ENCODE measurements at places on chromosomes 3 and 15. TPM values are rescaled to one million over a fixed set of nuclear protein-coding genes. Genes with fewer than 3 reads are reported as not detected.

- no peak overlapping the region for H3K27ac ChIP-seq
- H3K4me1 ChIP-seq, result no peaks in the 10 kb centered on the region
- H3K4me3 ChIP-seq, result no peak overlapping the region
- peak; percentile 65 for DNase-seq
Observed at GRCh38 chr3:156516284-156516683, 38.6 kb downstream of the SSR3 start.

The TMEM108 gene
- 0.57 TPM for polyA plus RNA-seq

The FEM1B gene
- polyA plus RNA-seq, result 52.7 TPM

The IL12A gene
- polyA plus RNA-seq, result 1.1 TPM

- H3K4me3 ChIP-seq, result no peak overlapping the region
- H3K27me3 ChIP-seq, result no peaks in the 10 kb centered on the region
- no peaks in the 10 kb centered on the region for H3K36me3 ChIP-seq
- DNase-seq, result no peak
- no peak overlapping the region for H3K27ac ChIP-seq
- peaks cover 29% of the 10 kb centered on the region for H3K4me1 ChIP-seq
Observed at GRCh38 chr15:52014616-52015015, 4.4 kb upstream of the MAPK6 start.

DNA sequence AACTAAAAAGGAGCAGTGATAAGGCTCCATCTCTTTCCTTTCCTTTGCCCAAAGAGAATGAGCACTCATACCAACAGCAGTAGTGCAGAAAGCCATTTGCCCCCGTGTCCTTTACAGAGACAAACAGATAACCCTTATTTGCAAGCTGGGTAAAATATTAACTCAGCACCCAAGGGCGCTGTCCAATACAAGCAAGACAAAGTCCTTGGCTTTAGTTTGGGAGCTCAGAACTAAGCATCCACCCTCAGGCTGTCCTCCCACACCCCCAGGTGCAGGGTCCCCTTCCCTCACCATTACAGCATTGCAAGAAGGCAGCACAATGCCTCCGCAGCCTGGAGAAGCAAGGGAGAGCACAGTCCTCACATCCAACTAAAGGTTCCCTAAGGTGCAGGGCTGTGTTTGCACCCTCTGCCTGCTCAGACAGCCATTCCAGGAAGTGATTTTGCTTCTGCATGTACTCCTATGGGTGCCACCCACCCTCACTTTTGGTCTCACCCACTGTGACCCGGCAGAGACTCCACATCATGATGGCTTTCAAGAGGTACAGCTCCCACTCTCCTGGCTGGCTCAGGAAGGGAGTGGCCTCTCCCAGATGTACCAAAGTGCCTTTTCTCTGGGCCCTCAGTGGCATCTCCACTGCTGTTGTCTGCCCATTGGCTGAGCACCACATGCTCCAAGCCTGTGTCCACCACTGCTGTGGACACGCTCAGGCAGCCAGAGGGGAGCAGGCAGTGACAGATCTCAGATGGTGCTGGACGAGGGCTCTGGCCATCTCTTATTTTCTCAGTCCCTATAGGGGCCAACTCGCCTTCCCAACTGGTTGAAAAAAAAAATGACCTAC lies 34.1 kb upstream of the HES1 start:
- H3K27me3 ChIP-seq, result peaks cover 37% of the 10 kb centered on the region
- no peaks in the 10 kb centered on the region for H3K36me3 ChIP-seq
- no peak overlapping the region for H3K27ac ChIP-seq
- no peak overlapping the region for H3K4me3 ChIP-seq
- DNase-seq, result no peak

All from heart left ventricle (tissue), 16 donors.